ENCODE measurements at places on chromosomes 12 and 14. TPM values are rescaled to one million over a fixed set of nuclear protein-coding genes. Genes with fewer than 3 reads are reported as not detected.

DNA sequence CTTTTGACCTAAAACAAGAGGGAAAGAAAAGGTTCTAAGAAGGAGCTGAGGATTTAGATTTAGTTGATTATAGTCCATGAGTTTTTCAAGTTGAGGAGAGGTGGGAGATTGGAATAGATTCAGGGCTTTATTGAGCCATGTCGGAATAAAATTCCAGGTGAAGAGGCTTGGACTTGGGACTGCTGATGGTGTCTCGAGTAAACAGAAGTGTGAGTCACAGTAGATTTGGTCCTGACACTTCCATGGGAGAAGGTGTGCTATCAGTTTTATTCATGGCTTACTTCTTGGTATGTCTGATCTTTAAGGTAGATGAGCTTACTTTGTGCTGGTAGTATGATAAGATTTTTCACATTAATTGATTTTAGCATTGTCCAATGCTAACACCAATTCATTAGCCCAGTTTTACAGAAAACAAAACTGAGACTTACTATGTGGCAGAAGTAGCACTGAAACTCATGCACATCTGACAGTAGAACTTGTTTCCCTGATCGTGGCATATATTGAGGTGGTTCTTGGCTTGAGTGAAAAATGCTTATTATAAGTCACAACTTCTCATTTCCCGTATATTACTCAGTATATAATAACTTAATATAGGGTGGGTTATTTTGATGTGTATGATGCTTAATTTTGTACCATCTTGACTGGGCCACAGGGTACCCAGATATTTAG lies 172.4 kb upstream of the IGF1 start:
- H3K36me3 ChIP-seq, result no peaks in the 10 kb centered on the region
- no peaks in the 10 kb centered on the region for H3K27me3 ChIP-seq
- H3K4me3 ChIP-seq, result no peak overlapping the region
- no peaks in the 10 kb centered on the region for H3K4me1 ChIP-seq

GRCh38 chr12:57475271-57476161 lies 4.2 kb downstream of the ARHGAP9 start:
- no peak for DNase-seq
- no peaks in the 10 kb centered on the region for H3K36me3 ChIP-seq
- H3K4me3 ChIP-seq, result no peak overlapping the region
- H3K27me3 ChIP-seq, result no peaks in the 10 kb centered on the region
- no peak overlapping the region for H3K27ac ChIP-seq
- H3K4me1 ChIP-seq, result peaks cover 21% of the 10 kb centered on the region

DNA sequence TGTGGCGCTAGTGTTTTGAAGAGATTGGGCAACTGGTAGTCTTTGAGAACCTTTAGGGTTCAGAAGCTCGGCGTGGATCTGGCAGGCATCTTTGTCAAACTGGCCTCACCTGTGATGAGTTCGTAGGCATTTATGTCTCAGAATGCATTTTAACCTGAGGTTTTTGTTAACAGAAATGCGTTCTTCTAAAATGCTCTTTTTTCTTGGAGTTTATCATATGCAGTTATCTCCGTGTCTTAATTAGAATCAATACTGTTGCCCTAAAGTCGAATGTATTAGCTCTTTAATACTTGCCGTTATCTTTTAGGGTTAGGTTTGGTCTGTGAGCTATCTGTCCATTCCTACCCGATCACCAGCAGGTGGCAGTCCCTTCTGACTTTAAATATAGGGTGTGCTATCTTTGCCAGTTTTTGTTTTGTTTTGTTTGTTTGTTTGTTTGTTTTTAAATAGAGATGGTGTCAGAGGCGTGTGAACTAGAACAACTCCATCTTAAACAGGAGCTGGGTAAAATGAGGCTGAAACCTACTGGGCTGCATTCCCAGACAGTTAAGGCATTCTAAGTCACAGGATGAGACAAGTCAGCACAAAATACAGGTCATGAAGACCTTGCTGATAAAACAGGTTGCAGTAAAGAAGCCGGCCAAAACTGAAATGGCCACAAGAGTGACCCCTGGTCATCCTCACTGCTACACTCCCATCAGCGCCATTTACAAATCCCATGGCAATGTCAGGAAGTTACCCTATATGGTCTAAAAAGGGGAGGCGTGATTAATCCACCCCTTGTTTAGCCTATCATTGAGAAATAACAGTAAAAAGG lies 1.4 kb downstream of the ATF1 start:
- no peaks in the 10 kb centered on the region for H3K36me3 ChIP-seq
- no peaks in the 10 kb centered on the region for H3K27me3 ChIP-seq
- peaks cover 23% of the 10 kb centered on the region for H3K4me1 ChIP-seq
- H3K27ac ChIP-seq, result peak overlapping the region; percentile 88

GRCh38 chr12:121668750-121669520 lies 519 bp downstream of the MORN3 start:
- peaks cover 25% of the 10 kb centered on the region for H3K4me1 ChIP-seq
- H3K4me3 ChIP-seq, result no peak overlapping the region
- no peak overlapping the region for H3K27ac ChIP-seq

HPD gene
- not detected for total RNA-seq

AQP2 gene
- 0.63 TPM for total RNA-seq

FAIM2 gene
- 49.8 TPM for total RNA-seq

- no peaks in the 10 kb centered on the region for H3K36me3 ChIP-seq
- no peak overlapping the region for H3K4me3 ChIP-seq
- no peak for DNase-seq
- H3K4me1 ChIP-seq, result peaks cover 7% of the 10 kb centered on the region
Measured at GRCh38 chr12:53065470-53065869, 13.7 kb downstream of the SPRYD3 start.

DNA sequence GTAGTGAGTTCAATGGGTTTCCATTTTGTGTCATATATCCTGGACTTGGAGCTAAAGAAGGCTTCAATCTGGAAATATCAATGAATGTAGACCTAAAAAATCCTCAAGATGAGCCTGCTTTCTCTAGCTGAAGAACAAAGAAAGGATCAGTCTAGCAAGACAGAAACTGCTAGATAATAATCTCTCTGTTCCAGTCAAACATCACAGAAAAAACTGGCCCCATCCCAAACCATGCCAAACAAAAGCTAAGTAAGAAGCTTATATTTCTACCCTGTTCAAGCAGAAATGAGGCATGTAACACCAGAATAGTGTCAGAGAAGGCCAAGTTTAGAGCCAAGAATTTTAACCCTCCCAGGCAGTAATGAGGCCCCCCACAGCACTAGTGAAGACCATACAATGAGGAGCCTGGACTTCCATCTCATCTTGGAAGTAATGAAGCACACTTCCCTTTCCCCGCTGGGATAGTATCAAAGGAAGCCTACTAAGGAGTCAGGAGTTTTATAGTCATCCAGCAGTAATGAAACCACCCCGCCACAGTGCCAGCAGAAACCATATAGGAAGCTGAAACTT lies 95.8 kb downstream of the NELL2 start:
- no peak overlapping the region for H3K4me3 ChIP-seq
- DNase-seq, result no peak
- peaks cover 29% of the 10 kb centered on the region for H3K36me3 ChIP-seq
- no peaks in the 10 kb centered on the region for H3K27me3 ChIP-seq

PLA2G1B gene
- not detected for total RNA-seq

GRCh38 chr12:131383291-131383690 lies 327.6 kb upstream of the SFSWAP start:
- H3K36me3 ChIP-seq, result no peaks in the 10 kb centered on the region
- no peaks in the 10 kb centered on the region for H3K4me1 ChIP-seq
- H3K27me3 ChIP-seq, result no peaks in the 10 kb centered on the region

MDM2 gene
- total RNA-seq, result 70.9 TPM

- H3K4me1 ChIP-seq, result peaks cover 53% of the 10 kb centered on the region
- H3K4me3 ChIP-seq, result no peak overlapping the region
- no peaks in the 10 kb centered on the region for H3K27me3 ChIP-seq
- DNase-seq, result no peak
- no peaks in the 10 kb centered on the region for H3K36me3 ChIP-seq
Measured at GRCh38 chr14:72521045-72521444, 372.9 kb downstream of the DPF3 start.

DNA sequence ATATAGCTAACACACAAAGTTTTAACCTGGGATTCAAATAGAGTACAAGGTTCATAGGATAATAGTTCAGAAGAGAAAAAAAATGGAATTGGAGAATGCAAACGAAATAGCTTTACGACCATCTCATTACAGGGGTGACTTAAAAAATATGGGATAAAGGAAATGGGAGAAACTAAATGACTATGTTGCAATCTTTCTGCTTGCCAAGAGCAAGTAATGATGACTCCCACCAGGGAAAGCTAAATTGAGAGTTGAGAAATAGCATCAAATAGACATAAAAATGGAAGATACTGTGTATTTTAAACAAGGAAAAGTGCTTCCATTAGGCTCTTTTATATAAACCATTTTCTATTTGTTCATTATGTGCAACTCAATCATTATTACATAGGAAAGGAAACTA lies 155.7 kb upstream of the ATXN7L3B start:
- no peak for DNase-seq
- H3K27ac ChIP-seq, result no peak overlapping the region
- H3K27me3 ChIP-seq, result no peaks in the 10 kb centered on the region
- no peak overlapping the region for H3K4me3 ChIP-seq

DNA sequence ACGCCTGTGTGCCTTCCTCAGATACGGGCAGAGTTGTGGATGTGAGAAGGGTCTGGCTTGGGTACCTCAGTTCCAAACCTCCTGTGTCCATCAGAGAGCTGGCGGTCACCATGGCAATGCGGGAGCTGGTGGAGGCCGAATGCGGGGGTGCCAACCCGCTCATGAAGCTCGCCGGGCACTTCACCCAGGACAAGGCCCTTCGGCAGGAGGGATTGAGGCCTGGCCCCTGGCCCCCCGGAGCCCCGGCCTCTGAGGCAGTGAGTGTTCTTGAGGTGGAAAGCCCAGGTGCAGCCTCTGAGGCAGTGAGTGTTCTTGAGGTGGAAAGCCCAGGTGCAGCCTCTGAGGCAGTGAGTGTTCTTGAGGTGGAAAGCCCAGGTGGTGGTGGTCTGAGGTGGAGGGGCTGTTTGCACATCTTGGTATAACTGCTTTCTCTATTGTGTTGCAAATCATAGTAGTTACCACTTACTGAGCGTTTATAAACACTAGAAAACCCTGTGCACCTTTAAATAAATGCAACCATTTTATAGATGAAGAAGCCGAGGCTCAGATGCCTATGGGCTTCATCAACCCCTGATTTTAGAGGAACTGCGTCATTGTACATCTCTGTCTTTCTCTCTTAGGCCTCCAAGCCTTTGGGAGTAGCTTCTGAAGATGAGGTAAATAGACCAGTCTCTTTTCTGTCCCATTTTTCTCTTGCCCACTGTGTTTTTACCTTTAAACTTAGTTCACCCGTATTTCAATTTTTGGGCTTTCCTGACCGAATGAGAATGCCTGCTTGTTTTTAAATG lies 976 bp downstream of the PEX5 start:
- H3K27ac ChIP-seq, result peak overlapping the region; percentile 77
- peaks cover 42% of the 10 kb centered on the region for H3K36me3 ChIP-seq
- peaks cover 30% of the 10 kb centered on the region for H3K4me1 ChIP-seq
- peak overlapping the region; percentile 95 for H3K4me3 ChIP-seq
